ENCODE measurements at places on chromosomes 1 and 21.

DNA sequence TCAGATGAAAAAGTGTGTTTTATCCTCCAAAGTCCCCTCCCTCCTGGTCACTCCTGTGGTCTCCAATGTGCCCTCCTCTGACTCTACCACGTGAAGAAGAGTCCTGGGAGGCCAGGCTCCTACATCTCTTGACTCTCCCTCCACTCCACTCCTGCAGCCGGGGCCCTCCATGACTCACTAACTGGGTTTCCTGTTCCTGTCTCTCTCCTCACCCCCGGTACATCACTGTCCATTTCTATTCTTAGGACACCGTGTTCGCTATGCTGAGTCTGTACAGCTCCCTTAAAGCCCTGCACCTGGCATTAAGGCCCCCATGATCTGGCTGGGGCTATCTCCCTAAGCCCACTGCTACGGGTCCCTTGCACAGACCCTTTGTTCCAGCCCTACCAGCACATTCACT, 93.4 kb downstream of the BCAR3 start:
- no peak for DNase-seq

DNA sequence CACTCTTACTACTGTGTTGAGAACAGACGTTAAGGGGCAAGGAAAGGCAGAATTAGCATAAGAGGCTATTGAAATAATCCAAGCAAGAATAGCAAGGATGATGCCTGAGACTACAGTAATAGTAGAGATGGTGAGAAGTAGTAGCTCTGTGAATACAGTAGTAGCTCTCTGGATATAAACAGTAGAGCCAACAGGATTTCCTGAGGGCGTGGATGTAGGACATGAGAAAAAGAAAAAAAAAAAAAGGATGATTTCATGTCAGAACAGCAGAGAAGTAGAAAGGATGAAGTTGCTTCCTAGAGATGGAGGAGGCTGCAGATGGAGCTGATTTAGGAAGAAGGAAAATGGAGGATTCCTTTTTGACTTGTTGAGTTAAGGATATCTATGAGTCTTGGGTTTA, 112.3 kb downstream of the OMA1 start:
- no peak for DNase-seq

- DNase-seq: no peak
These were observed 97.8 kb downstream of the BEND5 start for GRCh38 chr1:48678710-48679505.

DNA sequence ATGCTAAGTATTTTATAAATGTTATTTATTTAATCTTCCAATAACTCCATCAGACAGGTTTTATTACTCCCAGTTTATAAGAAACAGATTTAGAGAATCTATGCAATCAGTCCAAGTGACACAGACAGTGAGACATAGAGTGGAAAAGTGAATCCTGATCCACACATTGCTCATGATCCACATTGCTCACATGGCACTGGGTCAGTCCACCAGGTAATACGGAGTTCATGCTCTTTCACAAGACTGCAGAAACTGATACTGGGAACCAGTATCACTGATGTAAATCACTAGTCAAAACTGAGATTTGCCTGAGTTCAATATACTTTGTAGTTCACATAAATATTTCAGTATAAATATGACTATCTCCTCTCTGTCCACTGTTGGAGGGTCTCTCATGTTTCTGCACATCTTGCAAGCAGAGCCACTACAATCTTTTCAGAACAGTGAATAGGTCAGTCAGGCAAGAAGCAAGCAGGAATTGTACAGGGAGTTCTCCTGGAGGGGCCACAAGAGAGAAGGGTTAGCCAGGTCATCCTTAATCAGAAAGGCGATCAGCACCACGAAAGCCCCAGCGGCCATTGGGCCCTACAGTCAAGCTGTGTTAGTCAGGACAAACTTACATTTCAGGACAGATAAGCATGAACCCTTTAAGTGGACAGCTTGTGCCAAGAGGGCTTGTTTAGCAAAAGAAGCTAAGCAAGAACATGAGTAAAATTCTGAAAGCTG, 275.4 kb upstream of the NR5A2 start:
- DNase-seq: no peak

GRCh38 chr1:87986130-87986866, 657.6 kb downstream of the LMO4 start:
- DNase-seq: no peak

GRCh38 chr1:27483659-27484058, 6.3 kb downstream of the WASF2 start:
- no peak for DNase-seq

DNA sequence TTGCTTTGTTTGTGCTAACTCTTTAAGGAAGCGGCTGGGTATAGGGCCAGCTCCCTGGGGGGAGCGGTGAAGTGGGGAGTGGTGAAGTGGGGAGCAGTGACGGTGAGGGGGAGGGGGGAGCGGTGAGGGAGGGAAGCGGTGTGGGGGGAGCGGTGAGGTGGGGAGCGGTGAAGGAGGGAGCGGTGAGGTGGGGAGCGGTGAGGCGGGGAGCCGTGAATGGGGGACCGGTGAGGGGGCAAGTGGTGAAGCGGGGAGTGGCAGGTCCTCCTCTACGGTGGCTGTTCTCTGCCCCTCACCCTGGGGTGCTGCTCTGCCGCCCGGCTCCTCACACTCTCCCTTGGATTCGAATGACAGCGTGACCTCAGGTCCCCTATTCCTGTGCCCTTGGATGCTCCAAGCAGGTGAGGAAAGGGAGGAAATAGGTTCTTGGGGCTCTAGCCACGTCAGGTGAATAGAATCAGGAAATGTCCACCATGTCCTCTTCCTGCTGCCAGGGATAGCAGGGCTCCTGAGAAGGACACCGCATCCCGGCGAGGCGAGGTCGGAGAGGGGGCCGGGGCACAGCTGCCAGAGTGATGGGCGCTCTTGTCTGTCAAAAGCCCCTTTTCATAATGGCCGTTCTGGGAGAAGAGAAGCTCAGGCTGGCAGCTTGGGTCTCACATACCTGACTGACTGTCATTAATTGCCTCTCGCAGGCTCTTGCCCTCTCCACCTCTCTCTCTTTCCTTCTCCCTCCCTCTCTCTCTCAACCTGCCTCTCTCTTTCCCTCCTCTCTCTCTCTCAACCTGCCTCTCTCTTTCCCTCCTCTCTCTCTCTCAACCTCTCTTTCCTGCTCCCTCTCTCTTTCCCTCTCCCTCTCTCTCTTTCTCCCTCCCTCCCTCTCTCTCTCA, 134.2 kb downstream of the PGBD5 start:
- DNase-seq: no peak

GRCh38 chr1:9371391-9371935, 78.8 kb downstream of the SPSB1 start:
- DNase-seq: no peak

GRCh38 chr1:183544598-183545297, 45.5 kb downstream of the NCF2 start:
- DNase-seq: no peak

DNA sequence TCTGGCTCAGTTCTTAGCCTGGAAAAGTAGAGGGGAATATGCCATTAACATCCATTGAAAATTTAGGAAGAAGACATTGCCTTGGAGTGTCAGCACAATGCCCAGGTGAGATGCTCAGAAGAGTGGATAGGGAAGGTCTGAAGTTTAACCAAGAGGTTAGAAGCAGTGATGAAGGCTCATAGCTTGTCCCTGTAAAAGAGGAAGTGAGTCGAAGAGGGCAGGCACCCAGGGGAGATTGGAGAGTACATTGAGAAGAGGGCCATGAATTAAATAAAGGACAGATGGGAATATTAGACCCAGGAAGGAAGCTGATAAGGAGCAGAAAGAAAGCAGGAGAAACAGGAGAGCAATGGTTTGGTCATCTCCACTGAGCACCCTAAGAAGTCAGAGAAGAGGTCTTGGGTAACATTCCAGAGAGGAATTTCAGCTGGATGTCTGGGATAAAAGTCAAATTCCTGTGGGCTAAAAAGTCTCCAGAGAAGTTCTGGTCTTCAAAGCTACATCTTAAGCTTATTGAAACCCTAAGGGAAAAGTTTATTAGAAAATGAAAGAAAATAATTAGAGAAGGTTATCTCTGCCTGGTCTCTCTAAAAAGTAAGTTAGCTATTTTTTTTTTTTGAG, 17.3 kb downstream of the C8B start:
- DNase-seq: no peak

GRCh38 chr21:37043818-37044217, 29.1 kb downstream of the PIGP start:
- no peak for DNase-seq

DNA sequence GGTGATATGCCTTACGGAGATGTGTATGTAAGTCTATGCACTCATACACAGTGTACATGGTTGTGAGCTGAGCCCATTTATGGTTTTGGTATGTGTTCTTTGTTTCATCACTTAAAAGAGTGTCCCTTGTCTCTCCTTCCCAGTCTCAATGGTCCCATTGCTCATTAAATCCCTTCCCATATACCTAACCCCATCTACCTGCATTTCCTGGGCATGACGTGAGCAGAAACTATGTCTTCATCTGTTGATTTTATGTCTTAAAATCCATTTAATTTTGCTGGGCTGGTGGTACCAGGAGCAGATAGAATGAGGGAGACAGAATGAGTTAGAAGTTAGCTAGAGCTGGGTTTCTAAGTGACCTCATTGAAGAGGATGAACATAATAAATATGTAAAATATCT, 44.8 kb downstream of the ADAMTS1 start:
- no peak for DNase-seq

DNA sequence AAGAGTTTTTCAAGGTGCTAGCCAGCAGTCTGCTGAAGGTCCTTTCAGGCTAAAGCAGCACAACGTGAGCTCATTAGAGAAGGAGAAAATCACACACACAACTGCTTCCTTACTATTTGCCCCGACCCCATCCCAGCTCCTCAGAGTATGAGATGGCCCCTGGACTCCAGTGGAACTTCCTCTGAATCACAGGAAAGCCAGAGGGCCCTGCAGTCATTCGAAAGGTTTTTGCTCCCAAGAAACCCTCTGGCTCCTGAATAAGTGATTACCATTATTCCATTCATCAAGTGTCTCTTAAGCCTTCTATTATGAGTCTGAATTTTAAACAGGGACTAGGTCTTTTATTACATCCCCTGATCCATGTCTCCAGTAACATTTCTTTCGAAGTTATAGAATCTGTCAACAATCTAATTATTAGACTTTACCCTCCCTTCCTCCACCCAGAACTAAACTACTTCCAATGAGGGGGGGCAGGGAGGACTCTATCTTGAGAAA, 14.6 kb downstream of the SIPA1L2 start:
- no peak for DNase-seq

DNA sequence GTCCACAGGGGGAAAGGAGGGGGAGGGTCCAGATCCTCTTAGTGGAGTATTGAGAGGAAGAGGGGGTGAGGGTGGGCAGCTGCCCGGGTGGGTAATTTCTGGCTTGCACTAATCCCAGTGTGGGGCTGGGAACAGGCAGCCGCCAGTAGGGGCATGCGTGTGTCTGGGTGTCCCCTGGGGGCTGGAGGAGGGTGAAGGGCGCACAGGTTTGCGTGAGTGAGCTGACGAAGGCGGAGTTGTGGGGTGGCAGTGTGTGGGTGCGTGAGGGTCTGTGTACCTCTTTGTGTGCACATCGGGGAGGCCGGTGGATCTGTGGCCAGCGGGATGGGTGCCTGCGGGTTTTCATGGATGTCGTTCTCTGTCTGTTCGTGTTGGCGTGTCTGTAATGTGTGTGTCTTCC, 97.3 kb downstream of the PAX7 start:
- no peak for DNase-seq

DNA sequence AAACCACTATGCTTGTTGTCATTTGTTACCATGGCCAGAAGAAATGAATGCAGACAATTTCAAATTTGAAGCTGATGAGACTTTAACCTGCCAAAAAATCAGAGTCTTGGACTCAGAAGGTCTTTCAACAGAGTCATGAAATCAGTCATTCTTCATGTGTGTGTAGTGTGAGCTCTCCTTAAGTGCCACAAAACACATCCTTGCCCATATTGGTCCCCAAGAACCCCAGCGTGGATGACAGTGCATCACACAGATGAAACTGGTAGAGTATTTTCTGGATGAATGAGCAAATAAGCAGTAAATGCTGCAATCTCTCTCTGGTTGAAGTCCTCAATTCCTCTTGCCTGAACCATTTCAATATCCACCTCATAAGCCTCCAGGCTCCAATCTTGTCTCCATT, 28.7 kb upstream of the ETS2 start:
- DNase-seq: no peak

DNA sequence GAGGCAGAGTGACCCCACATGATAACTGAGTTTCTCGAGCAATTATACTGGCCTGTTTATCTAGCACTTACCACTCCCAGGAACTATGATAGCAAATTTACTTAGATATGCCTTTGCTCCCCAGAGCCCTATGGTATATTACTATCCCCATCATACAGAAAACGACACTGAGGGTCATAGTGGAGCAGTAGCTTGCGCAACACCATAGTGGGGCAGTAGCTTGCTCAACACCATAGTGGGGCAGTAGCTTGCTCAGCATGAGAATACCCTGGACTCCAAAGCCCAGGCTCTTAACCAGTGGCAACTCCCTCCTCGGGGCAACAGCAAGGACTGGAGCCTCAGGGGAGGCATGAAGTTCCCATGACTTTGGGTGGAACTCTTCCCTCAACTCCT, 211.9 kb downstream of the NPHP4 start:
- DNase-seq: no peak

DNA sequence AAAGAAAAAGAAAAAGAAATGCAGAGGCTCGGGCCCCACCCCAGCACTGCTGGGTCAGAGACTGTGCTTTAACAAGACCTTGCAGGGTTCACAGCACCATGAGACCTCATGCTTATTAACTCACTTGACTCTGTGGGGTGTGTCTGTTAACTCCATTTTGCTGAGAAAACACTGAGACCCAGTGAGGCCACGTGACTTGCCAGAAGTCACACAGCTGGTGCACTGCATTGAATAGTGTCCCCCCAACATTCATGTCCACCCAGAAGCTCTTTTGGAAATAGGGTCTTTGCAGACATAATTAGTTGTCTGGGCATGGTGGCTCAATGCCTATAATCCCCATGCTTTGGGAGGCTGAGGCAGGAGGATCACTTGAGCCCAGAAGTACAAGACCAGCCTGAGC, 39.7 kb downstream of the CHD5 start:
- no peak for DNase-seq

DNA sequence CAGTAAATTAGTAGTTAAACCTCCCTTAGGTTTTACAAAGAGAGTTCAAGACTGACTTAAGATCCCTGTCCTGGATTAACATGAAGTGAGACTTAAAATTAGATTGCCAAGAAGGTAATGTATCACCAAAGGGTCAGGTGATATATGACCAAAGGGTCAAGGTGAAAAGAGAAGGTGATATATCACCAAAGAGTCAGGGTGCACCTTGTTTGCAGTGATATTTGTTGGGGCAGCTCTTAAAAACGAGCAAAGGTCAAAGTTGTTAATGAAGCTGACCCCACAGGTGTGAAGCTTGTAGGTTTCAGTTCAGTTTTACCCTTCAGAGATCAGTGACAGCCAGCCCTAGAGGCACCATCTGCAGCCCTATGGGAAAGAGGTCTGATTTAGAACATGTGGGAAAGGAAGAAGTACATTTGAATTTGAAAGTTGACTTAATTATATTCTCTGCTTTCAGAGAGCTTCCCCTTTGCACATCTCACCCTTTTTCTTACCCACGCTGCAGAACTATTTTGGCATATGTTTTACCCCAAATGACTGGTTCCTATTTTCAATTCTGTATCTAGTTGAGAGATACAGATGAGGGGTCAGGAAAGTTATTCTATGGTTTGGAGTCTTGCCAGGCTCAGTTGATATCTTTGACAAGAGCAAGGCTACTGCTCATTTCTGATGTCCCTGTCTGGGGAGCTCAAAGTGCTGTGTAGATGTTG, 170.8 kb downstream of the S1PR1 start:
- no peak for DNase-seq

GRCh38 chr1:96649301-96649700, 72.3 kb upstream of the PTBP2 start:
- no peak for DNase-seq

- DNase-seq: no peak
These were observed 112.0 kb upstream of the CHRM3 start for GRCh38 chr1:239274242-239274830.
